ENCODE measurements at places on chromosomes 12 and 14. TPM values are rescaled to one million over a fixed set of nuclear protein-coding genes. Genes with fewer than 3 reads are reported as not detected.

GRCh38 chr12:115132145-115132544 lies 448.2 kb upstream of the TBX3 start:
- no peak for DNase-seq

GRCh38 chr14:53027041-53027440 lies 76.2 kb upstream of the FERMT2 start:
- DNase-seq, result no peak

DNA sequence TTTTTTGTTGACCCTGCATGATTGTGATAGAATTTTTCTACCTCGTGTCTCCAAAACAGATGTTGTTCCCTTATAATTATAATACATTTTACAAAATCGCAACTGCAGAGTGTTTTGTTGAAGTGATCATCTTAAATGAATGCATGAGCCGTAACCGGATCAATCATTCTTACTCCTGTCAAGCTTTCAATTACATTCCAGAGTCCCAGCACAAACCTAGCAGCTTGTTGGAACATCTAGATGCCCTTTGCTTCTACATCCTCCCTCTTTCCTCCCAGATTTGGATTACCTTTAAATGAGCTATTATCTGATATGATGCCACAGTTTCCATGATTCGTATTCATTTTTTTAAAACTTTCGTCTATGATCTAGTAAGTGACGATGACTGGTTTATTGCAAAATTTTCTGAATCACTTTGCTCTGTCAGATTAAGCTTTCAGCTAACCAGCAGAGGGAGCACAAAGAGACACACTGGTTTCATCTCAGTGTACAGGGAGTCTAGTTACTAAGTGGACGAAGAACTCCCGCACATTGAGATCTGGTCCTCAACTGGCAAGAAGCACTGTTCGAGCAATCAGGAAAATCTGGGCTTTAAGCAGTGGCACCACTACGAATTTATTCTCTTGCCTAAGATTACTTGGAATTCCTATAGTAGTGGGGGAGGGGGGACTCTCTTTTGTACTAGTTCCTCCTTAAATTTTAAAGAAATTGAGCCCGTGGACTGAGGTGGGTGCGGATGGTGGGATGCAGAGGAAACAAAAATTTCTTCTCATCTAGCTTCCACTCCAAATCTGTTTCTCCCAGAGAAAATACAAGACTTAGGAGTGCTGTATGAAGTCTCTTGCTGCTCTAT lies 40.9 kb downstream of the TSHR start:
- peak; percentile 26 for DNase-seq

DNA sequence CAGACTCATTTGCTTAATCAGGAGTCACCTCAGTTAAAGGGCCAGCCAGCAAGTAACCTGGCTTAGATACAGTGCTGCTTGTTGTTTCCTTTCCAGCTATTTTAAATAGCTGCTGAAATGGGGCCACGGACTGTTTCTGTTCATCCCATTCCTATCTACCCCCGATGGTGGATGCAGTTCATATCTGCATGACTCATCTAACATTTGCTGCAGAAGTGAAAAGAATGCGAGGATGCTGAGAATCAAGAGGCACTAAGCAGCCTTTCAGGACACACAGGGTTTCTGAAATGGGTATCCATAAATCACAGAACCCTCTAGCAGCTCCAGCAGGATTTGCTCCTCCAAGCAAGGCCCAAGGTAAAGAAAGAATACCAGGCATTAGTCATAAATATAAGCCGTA lies 60.2 kb upstream of the RTRAF start:
- no peak for DNase-seq

- no peak for DNase-seq
Observed at GRCh38 chr12:127240249-127240929, 1026.6 kb upstream of the TMEM132C start.

GRCh38 chr14:91872011-91872501 lies 4.7 kb upstream of the TC2N start:
- DNase-seq, result peak; percentile 55

- no peak for DNase-seq
Observed at GRCh38 chr12:130456375-130457199, 118.9 kb downstream of the PIWIL1 start.

DNA sequence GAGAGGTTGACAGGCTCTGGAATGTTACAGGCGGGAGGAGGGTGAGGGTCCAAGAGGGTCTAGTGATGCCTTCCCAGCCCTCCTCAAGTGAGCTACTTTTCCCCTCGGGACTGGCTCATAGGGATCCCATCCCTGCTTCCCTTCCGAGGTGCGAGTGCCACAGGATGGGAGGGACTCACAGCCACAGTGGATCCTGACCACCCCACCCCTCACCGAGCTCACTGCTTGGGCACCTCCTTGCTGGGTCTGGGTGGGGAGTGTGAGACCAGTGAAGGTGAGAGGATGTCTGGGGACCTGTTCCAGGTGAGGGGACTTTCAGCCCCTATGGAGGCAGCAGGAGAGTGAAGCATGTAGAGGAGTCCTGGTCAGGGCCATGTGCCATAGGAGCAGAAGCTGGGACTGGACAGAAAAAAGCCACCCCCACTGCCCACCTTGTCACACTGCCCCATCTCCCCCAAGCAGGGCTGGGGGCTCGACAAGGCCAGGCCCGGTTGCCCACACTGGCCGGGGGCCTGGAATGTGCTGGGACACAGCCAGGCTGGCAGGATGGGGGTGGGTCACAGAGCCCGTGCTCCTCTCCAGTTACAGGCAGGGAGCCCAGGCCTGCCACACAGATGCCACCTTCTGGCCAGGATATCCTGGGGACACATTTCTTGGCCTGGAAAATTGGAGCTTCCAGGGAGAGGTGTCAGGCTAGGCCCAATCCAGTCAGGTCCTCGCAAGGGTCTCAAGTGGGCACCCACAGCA lies 1.7 kb upstream of the TNS2 start:
- DNase-seq, result no peak

The CCDC177 gene
- not detected for total RNA-seq
